ENCODE measurements at places on chromosomes 6 and 20.

GRCh38 chr6:93972791-93973190, 553.4 kb upstream of the EPHA7 start:
- DNase-seq: no peak

- DNase-seq: peak; percentile 99
Measured at GRCh38 chr6:158009114-158009891, 27.6 kb downstream of the SYNJ2 start.

- DNase-seq: no peak
Measured at GRCh38 chr6:158686311-158686710, 36.5 kb downstream of the SYTL3 start.

DNA sequence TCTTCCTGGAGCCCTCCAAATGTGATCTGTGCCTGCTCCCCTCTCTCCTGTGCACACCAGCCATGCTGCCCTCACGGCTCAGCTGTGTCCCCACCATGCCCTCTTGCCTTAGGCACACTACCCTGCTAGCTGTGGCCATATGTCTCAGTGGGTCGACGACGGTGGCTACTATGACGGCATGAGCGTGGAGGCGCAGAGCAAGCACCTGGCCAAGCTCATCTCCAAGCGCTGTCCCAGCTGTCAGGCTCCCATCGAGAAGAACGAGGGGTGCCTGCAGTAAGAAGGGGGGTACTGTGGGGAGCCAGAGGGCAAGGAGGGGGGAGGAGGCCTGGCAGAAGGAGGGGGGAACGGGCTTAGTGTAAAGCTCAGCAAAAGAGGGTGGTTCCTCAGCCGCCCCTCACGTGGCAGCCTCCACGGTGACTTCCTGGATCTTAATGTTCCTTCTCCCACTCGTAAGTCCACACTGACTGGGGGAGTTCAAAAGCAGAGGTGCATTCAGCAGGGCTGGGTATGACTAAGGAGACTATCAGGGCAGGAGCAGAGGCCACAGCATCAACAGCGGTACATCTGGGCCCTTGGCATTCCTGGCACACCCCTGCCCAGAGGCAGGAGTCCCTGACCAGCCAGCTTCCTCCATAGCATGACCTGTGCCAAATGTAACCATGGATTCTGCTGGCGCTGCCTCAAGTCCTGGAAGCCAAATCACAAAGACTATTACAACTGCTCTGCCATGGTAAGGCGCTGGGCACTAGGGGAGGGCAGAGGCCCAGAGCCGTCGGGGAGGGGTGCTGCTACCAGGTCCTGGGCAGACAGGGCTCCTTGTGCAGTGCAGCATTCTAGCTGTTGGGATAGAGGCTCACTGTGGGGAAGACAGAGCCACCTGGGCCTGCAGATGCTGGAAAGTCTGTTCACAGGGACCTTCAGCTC, 8.0 kb downstream of the DNPH1 start:
- no peak for DNase-seq

- no peak for DNase-seq
Measured at GRCh38 chr6:44078827-44079671, 48.2 kb downstream of the MRPL14 start.

DNA sequence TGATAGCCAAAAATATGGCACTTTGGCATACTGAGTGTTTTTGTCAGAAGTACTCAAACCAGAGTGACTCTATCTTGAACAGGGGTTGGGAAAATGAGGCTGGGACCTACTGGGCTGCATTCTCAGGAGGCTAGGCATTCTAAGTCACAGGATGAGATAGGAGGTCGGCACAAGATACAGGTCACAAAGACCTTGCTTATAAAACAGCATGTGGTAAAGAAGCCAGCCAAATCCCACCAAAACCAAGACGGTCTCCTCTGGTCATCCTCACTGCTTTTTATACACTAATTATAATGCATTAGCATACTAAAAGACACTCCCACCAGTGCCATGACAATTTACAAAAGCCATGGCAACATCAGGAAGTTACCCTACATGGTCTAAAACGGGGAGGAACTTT, 985.1 kb downstream of the HACE1 start:
- no peak for DNase-seq

GRCh38 chr20:45576995-45577394, 2.1 kb downstream of the WFDC8 start:
- no peak for DNase-seq

DNA sequence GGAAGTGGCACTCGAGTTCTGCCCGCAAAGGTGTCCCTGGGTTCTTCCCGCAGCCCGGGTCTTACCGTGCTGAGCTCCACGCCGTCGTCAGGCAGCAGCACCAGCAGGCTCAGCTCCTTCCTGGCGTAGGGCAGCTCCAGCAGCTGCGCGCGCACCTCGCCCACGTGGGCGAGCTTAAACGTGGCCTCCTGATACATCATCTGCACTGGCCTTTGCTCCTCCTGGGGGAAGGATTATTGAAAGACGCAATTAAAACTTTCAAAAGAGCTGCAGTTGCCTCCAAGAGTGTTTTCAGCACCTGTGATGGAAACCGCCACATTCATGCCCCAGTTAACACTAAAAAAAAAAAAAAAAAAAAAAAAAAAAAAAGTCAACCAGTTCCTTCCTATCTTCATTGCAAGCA, 11.3 kb downstream of the SERPINB9 start:
- peak; percentile 85 for DNase-seq

DNA sequence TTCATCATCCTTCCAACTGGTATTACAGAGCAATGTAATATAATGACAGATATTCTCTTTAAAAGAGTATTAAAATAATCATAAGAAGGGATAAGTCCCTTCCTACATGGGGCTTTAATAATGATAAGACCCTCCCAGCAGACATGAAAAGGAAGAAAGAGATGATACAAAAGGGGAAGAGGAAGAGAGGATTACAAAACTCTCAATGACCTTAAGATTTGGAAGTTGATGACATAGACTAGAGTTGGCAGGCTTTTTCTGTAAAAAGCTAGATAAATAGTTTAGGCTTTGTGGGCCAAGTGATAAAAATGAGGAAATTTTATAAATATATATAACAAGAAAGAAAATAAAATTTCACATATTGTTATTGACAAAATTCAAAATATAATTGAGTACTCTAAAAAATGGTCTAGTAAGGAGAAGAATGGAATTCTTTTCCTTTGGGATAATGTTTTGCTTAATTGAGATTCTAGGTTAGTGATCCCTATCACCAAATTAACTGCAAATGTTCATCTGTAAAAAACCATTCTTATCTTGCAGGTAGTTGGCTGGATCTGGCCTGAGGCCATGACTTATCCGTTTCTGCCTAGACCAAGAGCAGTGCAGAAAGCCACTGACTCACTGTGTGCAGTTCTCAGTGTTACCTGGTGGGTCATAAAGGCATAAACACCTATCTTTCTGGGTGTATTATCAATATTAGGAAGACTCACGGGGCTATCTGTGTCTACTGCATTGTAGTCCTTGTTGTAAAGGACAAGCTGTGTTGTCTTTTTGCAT, 11.0 kb downstream of the RIPOR2 start:
- peak; percentile 27 for DNase-seq

- no peak for DNase-seq
Measured at GRCh38 chr6:110327391-110327790, 30.8 kb downstream of the METTL24 start.

- peak; percentile 60 for DNase-seq
Measured at GRCh38 chr20:13771853-13772453, 12.8 kb downstream of the ESF1 start.

DNA sequence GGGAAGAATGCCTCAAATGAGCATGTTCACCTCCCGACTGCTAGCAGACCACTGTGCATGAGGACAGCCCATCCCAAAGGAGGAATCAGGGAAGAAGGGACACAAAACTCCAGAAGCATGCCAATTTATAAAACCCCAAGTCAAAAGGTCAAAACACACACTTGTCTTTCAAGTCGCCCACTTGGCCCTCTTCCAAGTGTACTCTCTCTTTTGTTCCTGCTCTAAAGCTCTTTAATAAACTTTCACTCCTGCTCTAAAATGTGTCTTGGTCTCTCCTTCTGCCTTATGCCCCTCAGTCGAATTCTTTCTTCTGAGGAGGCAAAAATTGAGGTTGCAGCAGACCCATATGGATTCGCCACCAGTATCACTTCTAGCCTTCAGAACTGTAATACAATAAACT, 33.9 kb upstream of the TPBG start:
- peak; percentile 15 for DNase-seq

GRCh38 chr20:9140162-9140760, 71.4 kb downstream of the PLCB4 start:
- DNase-seq: no peak

GRCh38 chr6:37867756-37868446, 48.4 kb downstream of the ZFAND3 start:
- no peak for DNase-seq

- DNase-seq: no peak
Measured at GRCh38 chr6:165775721-165776120, 112.7 kb upstream of the PDE10A start.

DNA sequence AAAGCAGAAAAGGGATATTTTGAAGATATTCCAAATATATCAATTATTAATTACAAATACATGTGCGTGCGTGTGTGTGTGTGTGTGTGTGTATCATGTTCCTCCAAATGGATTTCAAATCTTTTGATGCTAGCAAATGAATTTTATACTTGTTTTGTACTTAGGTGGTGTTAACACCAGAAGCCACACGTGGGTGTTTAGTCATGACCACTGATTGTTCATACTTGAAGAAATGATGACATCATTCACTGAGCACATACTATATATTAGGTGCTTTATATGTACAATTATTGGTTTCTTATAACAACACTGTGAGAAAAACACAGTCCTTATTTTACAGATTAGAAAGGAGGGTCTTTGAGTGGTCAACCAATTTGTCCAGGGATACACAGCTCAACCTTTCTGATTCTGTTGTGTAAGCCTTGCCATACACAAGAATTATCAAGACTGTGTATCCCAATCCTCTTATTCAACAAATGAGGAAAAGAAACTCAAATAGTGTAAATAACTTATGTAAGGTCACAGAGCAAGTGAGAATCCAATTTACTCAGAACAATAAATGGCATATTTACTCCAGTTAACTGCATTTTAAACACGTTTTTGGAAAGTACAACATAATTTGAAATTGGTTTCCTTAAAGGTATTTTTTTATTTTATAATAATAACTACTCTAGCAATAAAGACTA, 88.5 kb downstream of the BCAS1 start:
- DNase-seq: no peak

- peak; percentile 97 for DNase-seq
Measured at GRCh38 chr6:162856885-162857284, 129.1 kb downstream of the PACRG start.

GRCh38 chr6:30814146-30815040, 69.9 kb upstream of the DDR1 start:
- DNase-seq: no peak

DNA sequence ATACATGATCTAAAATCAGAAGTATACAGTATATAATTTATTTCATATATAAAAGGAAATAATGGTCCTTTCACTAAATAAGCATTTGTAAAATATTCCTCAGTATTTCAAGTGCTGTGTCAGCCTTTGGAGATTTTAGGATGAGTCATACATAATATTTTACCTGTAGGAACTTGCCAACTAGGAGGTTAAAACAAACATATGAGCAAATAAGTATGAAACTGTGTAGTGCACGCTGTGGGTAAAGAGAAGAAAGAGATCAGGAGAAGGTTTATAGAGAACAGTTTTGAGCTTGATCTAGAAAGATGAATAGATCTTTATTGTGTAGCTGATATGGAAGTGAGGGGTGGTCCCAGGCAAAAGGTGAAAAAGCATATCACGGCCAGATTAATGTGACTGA, 169.9 kb upstream of the RNF217 start:
- peak; percentile 74 for DNase-seq

DNA sequence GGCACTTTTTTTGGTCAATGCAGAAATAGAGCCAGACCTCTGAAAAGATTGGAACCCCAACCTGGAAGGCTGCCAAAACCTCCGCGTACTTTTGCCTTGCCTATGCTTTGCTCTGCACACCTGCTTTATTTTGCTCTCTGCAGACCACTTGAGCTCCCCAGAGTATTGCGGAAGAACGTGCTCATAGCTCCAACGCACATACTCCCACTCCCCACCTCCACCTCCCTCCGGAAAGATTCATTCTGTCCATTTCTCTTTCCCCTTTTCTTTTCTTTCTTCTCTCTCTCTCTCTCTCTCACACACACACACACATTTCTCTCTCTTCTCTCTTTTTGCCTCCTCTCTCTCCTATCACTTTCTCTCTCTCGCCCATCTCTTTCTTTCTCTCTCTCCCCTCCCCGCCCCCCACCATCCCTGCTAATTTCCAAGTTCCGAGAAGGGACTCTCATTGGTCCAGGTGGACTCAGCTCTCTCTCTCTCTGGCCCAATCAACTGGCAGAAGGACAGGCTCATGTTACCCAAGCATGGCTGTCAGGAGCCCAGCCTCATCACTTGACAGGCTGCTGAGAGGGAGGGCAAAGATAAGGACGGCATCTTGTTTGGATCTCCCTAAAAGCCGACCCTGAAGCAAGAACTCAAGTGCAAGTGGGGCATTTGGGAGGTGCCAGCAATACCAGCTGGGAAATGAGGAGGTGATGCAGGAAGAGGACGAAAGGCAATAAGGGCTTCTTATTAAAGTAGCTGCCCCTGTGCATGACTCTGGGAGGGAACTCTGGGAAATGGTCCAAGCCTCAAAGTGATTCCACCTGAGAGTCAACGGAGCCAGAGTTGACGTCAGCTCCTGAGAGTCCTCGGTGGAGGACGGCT, 246.1 kb downstream of the LY86 start:
- peak; percentile 74 for DNase-seq

GRCh38 chr6:1596088-1596852, 13.4 kb upstream of the FOXC1 start:
- peak; percentile 78 for DNase-seq

- DNase-seq: peak; percentile 77
Measured at GRCh38 chr20:19888269-19888671, 128.9 kb upstream of the NAA20 start.

DNA sequence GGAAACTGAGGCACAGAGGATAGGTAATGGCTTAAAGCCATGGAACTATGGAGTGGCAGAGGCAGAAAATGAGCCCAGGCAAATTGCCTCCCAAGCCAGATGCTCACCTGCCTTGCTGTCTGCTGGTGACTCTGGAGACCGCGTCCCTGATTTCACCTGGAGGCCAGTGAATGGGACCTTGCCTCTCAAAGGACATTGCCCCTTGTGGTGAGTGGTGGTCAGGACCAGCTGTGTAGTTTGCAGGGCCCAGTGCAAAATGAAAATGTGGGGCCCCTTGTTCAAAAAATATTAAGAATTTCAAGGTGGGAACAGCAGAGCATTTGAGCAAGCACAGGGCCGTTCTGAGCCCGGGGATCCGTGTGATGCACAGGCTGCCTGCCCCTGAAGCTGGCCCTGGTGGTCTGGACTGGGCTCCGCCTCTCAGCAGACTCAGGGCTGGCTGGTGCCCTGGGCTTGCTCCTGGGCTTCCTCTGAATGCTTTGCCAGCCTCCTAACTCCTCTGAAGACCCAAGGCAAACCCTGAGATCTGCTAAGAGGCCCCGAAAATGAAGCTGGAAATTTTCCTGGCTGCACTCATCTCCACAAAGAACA, 19.8 kb upstream of the KCNG1 start:
- DNase-seq: no peak

DNA sequence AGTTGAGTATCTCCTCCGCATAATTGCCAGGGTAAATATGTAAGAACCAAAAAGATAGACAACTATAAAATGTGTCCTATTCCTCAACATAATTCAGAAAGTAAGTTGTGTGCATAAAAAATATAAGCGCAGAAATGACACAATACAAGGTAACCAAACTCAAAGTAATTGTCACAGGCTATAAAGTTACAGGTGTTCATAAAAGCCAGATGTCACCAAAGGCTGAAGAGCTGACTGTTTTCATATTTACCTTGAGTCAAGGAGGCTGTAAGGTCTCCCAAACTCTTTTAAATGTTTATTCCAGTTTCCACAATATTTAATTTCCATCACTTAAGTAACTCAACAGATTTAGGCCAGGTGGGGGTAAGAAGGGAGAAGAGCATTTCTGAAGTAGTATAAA, 192.2 kb upstream of the MARCKS start:
- peak; percentile 14 for DNase-seq

Data from NCI-H69 (cell line).